ENCODE measurements at places on chromosomes 5 and 9.

GRCh38 chr9:100213730-100214477 is 114.9 kb downstream of the INVS start:
- peak; percentile 80 for DNase-seq

DNA sequence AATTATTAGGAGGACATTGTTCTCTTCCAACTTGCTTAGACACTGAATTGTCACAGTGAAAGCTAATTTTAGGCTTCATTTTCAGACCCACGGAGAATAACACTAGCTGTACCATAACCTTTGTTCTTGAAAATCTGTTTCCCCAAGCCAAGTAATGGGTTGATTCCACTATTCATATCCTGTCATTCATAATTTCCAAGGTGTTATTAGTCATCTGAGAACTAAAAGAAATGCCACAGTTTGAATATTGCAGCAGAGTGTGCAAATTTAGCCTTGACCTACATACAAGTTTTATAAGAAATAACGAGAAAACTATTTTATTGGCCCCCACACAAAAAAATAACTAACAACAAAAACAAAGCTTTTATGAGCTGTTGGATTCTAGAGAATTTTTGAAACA is 148.5 kb upstream of the TYRP1 start:
- no peak for DNase-seq

GRCh38 chr5:172453206-172453985 is 929 bp downstream of the SH3PXD2B start:
- peak; percentile 80 for DNase-seq

- peak; percentile 84 for DNase-seq
Measured at GRCh38 chr5:57298985-57299491, 125.2 kb downstream of the GPBP1 start.

DNA sequence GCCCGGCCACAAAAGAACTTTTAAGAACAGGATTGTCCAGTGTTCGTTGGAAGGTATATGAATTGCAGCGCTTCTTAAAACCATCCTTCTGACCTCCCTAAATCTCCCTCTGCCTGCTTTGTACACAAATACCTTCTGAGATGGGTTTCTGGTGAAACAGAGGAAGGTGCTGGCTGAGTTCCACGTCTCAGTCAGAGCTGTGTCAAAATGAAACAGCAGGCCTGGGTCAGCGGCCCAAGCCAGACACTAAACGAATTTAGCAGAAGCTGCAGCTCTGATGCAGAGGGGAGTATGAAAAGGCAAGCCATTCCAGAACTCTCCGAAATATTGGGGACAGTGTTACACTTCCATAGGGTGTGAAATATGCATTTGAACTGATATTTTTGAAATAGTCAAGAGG is 37.8 kb upstream of the CRB2 start:
- no peak for DNase-seq

DNA sequence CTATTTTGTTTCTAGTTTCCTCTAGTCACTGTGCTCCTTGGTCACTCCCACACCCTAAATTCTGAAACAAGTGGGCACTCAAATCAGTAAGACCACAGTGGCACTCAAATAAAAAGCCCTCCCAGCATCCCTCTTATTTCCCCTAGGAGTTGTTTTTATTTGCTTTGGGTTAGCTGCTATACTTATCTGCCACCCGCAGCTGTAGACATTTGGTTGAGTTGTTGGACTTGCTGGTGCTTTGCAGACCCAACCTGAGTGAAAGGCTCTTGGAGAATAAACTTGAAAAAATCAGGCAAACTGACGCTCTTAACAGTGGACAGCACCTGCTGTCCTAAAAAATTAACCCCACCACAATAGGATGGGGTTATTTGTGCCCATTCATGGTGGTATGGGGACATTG is 203.0 kb downstream of the SPATA31A6 start:
- no peak for DNase-seq

- no peak for DNase-seq
Measured at GRCh38 chr9:126452106-126452505, 125.5 kb downstream of the MVB12B start.

DNA sequence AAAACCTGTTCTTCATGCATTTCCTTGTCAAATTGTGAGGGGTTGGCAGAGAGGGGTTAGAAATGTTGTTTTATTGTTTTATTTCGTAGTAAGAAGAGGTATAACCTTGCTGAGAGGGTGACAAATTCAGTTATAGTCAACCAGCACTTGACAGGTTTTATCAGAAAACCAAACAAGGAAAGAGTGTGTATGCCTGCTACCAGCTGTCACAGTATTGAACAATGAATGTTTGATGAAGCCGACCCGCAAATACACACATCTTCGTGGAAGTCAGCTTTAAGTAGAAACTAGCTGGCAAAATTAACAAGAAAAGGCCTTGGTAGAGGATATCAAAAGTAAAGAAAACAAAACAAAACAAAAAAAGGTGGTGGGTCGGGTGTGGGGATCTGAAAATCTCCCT is 214.6 kb upstream of the TLE4 start:
- DNase-seq, result no peak

GRCh38 chr5:72463449-72464052 is 43.7 kb downstream of the ZNF366 start:
- no peak for DNase-seq

DNA sequence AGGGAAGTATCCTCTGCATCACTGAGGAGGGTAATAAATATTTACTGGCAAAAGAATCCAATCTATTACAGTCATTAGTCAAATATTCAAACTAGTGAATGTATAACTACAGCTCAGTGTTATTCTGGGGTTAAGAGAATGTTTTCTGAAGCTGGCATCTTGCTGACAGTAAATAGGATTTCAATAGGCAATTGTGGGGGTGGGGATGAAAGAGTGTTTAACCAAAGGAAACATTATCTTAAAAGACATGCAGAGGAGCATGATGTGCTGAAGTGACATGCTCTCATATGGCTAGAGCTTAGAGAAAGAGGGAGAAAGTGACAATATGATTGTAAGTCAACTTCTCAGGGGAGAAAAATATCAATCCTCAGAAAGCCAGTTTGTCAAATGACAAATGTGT is 618.4 kb upstream of the RIOK2 start:
- DNase-seq, result no peak

DNA sequence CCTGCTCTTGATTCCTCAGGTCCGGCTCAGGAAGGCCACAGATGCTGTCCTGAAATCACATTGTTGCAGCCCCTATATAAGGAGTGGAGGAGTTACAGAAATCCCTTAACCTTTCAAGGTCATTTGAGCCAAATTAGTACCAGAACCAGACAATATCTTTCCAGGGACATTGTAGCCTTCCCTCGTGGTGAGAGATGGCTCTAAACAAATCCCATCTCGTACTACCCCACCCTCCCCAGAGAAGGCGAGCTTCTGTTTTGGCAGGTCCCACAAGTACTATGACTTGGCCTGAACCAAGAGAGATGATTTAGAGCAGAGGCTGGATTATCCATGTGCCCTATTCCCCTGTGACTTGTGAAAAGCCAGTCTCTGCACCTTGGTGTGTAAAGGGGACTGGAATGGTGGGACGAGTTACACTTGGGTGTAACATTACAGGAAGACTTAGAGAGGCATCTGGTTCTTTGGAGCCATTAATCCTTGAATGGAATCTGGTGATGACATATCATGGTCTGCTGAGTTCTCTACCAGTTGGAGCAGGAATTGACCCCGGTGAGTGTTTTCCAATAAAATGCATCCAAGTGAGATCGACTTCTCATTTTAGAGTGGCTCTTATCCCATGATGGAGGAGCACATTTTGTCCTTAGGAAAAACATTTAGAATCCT is at the start of gene FAM240B:
TSS of gene FAM240B (minus strand) at position 51 of the 663 bp plus-strand sequence. CDS start 16,134 bp downstream, outside the sequence.
- no peak for DNase-seq

DNA sequence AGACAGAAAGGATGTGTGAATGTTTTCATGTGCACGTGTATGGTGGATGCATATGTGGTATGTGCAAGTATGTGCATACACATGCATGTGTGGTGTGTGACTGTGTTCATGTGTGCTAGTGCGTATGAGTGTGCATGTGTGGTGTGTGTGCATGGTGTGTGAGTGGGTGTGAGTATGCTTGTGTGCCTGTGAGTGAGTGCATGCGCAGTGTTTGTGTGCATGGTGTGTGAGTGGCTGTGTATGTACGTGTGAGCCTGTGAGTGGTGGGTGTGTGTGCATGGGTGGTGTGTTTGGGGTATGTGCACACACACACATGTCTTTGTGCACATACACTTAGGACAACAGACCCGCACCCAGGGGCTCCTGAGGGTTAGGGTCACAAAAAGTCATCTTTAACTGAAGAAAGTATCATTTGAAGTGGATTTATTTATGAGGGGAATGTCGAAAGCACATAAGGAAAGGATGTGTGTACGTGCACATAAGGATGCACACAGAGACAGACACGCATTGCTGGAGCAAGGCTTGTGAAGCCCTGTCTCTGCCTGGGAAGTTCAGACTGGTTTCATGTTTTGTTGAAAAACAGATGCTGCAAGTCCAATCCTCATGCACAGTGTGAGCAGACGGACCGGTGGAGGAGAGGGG is 237.0 kb downstream of the SYK start:
- DNase-seq, result no peak

GRCh38 chr9:86350006-86350760 is 4.0 kb downstream of the TUT7 start:
- no peak for DNase-seq

- peak; percentile 95 for DNase-seq
Measured at GRCh38 chr5:39775086-39775796, 350.5 kb upstream of the DAB2 start.

DNA sequence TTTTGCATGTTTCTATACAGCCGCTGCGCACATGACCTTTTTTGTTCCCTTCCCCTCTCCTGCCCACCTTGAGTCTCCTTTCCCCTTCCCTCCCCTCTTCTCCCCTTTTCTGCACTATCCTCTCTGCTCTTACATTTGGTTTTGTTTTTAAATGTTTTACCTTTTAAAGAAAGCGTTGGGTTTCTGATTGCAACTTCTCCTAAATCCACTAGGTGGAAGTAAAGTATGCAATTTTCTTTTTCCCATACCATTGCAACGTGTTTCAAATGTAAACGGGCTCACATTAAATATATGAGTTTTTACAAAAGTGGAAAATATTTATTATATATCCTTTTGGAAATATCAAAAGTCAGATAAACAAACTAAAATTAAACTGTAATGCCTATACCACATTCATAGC is 500.9 kb downstream of the DIRAS2 start:
- DNase-seq, result peak; percentile 33

- peak; percentile 34 for DNase-seq
Measured at GRCh38 chr5:169631360-169631759, 5.7 kb upstream of the DOCK2 start.

- DNase-seq, result no peak
Measured at GRCh38 chr9:113634596-113635515, 171.3 kb downstream of the RGS3 start.

- DNase-seq, result no peak
Measured at GRCh38 chr9:128550226-128550625, 2.2 kb upstream of the SPTAN1 start.

GRCh38 chr5:38317868-38318267 is 59.5 kb downstream of the EGFLAM start:
- DNase-seq, result no peak

DNA sequence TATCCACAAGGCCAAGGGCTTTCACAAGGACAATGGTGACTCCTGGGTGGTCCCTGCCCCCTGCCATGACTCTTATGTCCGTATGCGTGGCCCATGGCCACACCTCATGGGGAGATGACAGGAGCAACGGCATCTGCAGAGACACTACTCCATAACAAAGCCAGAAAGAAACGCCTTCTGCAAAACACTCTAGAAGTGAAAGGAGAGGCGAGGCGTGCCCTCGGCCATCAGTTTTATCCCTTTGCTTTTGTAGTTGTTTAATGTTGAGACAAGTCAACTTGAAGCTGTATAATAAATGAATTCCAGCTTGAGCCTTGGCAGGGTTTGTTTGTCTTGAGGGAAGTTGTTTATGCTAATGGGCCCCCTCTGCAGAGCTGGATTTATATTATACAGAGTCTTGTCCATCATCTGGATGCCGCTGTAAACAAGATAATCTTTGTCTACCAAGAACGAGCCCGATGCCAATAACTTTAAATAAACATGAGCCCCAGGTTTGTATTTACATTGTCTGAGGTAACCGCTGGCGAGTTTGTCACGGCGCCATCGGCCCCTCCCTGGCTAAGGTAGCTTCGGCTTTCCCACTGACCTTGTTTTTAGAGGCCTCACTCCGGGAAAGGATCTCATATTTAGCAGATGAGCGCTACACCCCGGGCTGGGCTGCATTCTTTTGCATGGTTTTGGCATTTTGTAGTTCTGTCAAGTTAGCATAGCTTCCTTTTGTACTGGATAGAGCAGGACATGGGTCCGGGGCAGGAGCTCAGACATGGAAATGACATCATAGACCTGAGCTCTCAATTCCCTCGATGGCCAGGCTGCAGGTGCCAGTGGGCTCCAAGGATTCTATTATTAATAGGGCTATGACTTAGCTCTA is 165.3 kb downstream of the ERCC6L2 start:
- DNase-seq, result no peak

- no peak for DNase-seq
Measured at GRCh38 chr5:146425023-146425422, 22.1 kb upstream of the TCERG1 start.

DNA sequence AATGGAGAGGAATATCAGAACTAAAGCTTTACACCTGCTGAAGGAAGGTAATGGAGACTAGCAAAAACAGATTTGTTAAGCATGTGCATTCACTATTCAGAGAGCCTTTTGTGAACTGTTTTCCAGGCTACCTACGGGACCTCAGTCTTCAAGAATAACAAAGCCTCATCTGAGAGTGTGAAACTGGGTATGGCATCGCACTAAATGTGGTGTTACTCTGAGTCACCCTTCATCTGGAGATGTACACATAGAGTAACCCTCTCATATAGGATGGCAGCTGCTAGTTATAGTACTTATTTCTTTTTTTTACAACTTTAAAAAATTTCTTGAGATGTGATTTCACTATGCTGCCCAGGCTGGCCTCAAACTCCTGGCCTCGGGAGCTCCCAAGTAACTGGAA is 306.8 kb downstream of the ZNF608 start:
- DNase-seq, result no peak

GRCh38 chr5:133110709-133111108 is 58.9 kb downstream of the HSPA4 start:
- no peak for DNase-seq

- DNase-seq, result no peak
Measured at GRCh38 chr5:138545919-138546562, 3.0 kb upstream of the ETF1 start.

GRCh38 chr5:101843055-101843454 is 453.0 kb downstream of the SLCO4C1 start:
- no peak for DNase-seq

DNA sequence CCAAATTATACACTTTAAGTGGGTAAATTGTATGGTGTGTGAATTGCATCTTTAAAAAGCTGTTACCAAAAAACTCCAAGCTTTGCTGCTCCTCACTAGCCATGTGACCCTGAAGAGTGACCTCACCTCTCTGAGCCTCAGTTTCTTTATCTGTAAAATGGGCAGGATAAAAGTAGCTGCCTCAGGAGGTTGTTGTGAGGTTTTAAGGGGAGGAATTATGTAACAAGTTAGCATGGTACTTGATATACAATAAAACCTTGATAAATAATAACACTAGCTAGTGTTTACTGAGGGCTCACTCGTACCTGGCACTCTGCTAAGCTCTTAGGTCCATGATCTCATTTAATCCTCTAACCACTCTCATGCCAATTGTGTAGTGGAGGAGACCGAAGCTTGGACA is 19.0 kb upstream of the PHF19 start:
- no peak for DNase-seq
